Left forelimb (tissue), 1 donor: ENCODE measurements at places on chromosomes 3 and 15.

GRCh38 chr3:52277972-52278509 lies 408 bp downstream of the WDR82 start:
- no peak for DNase-seq

DNA sequence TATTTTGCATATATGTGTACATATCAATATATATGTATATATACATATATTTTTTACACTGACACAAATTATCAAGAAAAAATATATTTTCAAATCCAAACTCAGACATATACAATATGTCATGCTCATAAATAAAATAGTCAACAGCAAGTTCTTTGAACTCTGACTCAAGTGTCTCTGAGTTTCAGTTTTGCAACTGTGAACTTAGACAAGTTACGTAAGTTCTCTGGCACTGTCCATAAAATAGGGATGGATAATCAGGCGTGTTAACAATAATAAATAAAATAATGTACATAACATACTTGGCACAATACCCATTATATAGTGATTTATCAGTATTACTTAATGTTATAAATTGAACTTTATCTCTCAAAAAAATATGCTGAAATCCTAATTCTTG lies 12.1 kb upstream of the XRN1 start:
- no peak for DNase-seq

GRCh38 chr3:170232266-170232665 lies 10.0 kb downstream of the PRKCI start:
- no peak for DNase-seq

GRCh38 chr3:127257351-127257750 lies 30.5 kb downstream of the PRR20G start:
- DNase-seq: no peak

- DNase-seq: no peak
Observed at GRCh38 chr15:48634893-48635292, 10.6 kb downstream of the FBN1 start.

- DNase-seq: no peak
Observed at GRCh38 chr3:132209855-132210254, 107.4 kb upstream of the ACP3 start.

GRCh38 chr15:79399606-79400005 lies 32.5 kb upstream of the MINAR1 start:
- no peak for DNase-seq

DNA sequence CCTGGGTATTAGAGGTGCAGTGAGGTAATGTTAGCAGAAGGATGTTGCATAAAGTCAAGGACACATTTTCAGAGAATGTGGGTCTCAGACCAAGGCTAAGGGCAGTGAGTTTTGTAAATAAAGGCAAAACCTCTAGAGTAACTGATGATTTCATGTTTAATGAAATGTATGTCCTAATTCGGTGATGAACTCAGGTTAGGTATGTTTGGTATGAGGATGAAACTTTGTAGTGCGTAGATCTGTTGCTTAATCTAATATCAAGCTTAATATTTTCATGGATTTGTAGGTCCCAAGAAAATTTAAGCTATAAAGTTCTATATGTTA lies 3.6 kb downstream of the USP50 start:
- no peak for DNase-seq
